ENCODE measurements at places on chromosomes 2 and 18. TPM values are rescaled to one million over a fixed set of nuclear protein-coding genes. Genes with fewer than 3 reads are reported as not detected.

VPS4B gene
- total RNA-seq: 43.1 TPM

IGFBP2 gene
- 1,170 TPM for total RNA-seq

KLHL29 gene
- 17.5 TPM for total RNA-seq

GRCh38 chr2:16511041-16511440 lies 154.6 kb downstream of the CYRIA start:
- H3K4me1 ChIP-seq: peaks cover 3% of the 10 kb centered on the region
- H3K27ac ChIP-seq: no peak overlapping the region
- H3K27me3 ChIP-seq: peaks cover 12% of the 10 kb centered on the region

DNA sequence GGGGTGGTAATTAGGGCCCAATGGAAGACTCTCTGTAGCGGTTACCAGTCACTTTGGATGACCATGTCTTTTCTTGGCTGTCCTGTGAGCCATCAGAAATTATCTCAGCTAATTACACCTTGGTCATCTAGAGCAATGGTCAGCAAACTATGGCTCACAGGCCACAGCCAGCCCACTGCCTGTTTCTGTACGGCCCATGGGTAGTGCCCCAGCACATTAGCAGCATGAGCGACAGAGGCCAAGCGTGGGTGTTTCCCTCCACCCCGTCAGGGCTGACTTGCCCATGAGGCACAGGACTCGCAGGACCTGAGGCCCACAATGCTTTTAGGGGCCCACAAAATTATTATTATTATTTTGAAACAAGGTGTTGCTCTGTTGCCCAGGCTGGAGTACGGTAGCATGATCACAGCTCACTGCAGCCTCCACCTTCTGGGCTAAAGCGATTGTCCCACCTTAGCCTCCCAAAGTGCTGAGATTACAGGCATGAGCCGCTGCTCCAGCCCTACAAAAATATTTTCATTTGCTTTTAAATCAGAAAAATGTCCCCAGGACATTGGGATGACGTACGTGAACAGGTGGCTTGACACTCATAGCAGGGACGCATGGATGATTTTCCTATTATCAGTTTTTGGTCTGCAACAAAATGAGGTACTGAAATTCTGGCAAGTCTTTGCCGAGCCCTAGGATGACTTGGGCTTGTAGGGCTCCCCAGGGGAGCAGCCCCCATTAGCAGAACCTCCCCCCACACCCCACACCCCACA lies 29.3 kb upstream of the CEP68 start:
- DNase-seq: no peak
- H3K4me3 ChIP-seq: no peak overlapping the region
- peaks cover 5% of the 10 kb centered on the region for H3K36me3 ChIP-seq
- H3K27me3 ChIP-seq: peaks cover 2% of the 10 kb centered on the region
- no peak overlapping the region for H3K27ac ChIP-seq
- peaks cover 37% of the 10 kb centered on the region for H3K4me1 ChIP-seq

GRCh38 chr2:233011268-233011650 lies 1.8 kb downstream of the NGEF start:
- no peaks in the 10 kb centered on the region for H3K36me3 ChIP-seq
- DNase-seq: no peak
- H3K27ac ChIP-seq: no peak overlapping the region
- H3K4me3 ChIP-seq: no peak overlapping the region

DNA sequence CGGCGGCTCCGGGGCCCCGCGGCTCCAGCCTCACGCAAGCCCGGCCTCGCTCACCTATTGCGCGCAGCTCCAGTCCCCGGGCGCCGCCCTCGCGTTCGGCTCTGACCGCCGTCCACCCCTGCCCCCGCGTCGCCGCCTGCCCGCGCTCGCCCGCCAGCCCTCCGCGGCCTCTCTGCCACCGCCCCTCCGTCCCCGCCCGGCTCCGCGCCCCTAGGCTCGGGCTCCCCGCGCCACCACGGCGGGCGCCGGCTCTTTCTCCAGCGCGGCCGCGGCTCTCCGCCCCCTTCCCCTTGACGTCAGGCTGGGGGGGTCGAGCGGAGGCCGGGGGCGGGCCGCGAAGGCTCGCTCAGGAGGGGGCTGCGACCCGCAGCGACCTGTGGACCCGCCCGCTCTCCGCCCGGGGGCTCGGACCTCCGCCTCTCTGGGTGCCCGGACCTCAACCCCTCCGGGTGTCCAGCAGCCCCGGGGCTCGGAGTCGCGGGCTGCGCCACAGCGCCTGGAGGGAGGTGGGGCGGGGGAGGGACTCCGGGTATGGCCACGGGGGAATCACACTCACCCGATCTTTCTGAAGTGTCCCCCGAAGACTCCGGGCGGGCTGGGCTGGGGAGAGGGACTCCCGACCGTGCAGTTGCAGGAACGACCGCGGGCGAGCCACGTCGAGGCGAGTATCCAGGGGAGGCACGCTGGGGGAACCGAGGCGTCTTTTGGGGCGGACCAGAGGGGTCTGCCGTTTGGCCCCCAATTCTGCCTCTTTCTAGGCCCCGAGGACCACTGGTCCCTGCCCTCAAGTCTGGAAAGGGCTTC lies at the start of gene SEMA4C:
SEMA4C (minus strand) TSS at position 259 of the 804 bp plus-strand sequence. CDS start 2,194 bp downstream, outside the sequence.
- DNase-seq: peak; percentile 54
- peaks cover 28% of the 10 kb centered on the region for H3K27me3 ChIP-seq
- peaks cover 36% of the 10 kb centered on the region for H3K36me3 ChIP-seq
- H3K4me1 ChIP-seq: peaks cover 63% of the 10 kb centered on the region
- H3K4me3 ChIP-seq: peak within 1 kb of the TSS; percentile 94

DNA sequence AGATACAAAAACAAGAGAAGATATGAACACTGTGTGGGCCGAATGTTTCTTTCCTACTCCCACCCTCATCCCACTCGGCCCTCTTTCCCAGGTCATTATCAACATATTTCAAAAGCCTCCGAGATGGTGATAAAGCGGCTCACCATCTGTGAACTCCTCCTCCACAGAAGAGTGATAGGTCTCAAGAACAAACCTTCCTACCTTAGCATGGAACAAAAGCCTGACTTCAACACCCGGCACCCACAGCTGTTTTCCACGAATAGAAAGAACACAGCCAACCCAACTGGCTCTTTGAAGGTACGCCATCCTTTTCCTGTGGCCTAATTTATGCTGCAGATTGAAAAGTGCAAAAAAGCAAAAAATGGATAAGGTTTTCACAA lies 28.8 kb downstream of the BCL2 start:
- H3K27ac ChIP-seq: no peak overlapping the region
- no peaks in the 10 kb centered on the region for H3K36me3 ChIP-seq
- peaks cover 14% of the 10 kb centered on the region for H3K4me1 ChIP-seq
- peaks cover 2% of the 10 kb centered on the region for H3K27me3 ChIP-seq
- H3K4me3 ChIP-seq: no peak overlapping the region
- DNase-seq: no peak

DNA sequence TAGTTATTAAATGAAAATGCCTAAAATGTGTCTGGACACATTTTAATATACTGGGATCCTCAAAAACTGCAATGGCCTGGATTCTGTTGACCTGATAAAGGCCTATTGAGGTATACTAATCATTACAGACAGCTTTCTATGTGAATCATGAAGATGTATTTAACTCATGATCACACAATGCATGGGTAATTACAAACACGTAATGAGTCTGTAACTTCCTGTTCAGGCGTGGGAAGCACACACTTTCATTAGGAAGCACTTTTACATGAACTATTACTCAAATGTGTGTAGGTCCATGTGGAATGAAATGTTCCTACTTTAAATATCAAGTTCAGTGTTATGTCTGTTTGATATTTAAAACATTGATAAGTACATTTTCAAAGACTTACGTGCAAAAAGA lies 108.7 kb downstream of the NCKAP5 start:
- no peak for DNase-seq
- no peak overlapping the region for H3K4me3 ChIP-seq
- peaks cover 1% of the 10 kb centered on the region for H3K27me3 ChIP-seq
- no peaks in the 10 kb centered on the region for H3K4me1 ChIP-seq

DNA sequence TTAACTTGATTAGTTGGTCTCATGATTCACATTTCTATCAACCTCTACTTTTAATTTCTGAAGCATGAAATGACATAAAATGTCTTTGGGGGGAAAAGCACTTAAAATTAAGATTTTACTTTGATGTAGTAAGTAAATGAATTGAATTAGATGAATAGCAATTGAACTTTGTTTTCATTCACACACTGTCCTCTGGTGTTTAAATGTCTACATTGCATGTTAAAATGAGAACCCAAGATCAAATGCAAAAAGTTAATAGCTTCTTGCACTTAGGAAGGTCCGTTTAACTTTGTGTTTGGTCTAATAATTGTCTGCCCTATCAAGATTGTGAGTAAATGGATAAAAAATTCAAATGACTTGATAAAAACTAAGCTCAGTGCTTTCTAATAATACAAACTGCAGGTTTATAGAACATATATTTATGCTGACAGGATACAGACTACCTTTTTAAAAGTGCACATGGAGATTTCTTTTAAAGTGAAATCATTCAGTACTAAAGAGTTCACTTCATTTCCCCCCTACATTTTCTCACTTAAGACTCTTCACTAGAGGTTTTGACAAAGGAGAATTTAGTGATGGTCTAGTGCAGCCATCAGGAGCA lies 156.2 kb upstream of the NABP1 start:
- H3K4me3 ChIP-seq: no peak overlapping the region
- no peak overlapping the region for H3K27ac ChIP-seq
- H3K4me1 ChIP-seq: peaks cover 3% of the 10 kb centered on the region
- DNase-seq: no peak
- H3K27me3 ChIP-seq: peaks cover 2% of the 10 kb centered on the region

GRCh38 chr2:101412092-101412694 lies 24.9 kb upstream of the CREG2 start:
- peaks cover 21% of the 10 kb centered on the region for H3K4me1 ChIP-seq
- no peak for DNase-seq
- H3K27ac ChIP-seq: no peak overlapping the region
- H3K36me3 ChIP-seq: peaks cover 4% of the 10 kb centered on the region

GRCh38 chr2:128306081-128306930 lies 12.4 kb downstream of the HS6ST1 start:
- no peak for DNase-seq
- H3K27ac ChIP-seq: peak overlapping the region; percentile 20
- peaks cover 12% of the 10 kb centered on the region for H3K4me1 ChIP-seq

DNA sequence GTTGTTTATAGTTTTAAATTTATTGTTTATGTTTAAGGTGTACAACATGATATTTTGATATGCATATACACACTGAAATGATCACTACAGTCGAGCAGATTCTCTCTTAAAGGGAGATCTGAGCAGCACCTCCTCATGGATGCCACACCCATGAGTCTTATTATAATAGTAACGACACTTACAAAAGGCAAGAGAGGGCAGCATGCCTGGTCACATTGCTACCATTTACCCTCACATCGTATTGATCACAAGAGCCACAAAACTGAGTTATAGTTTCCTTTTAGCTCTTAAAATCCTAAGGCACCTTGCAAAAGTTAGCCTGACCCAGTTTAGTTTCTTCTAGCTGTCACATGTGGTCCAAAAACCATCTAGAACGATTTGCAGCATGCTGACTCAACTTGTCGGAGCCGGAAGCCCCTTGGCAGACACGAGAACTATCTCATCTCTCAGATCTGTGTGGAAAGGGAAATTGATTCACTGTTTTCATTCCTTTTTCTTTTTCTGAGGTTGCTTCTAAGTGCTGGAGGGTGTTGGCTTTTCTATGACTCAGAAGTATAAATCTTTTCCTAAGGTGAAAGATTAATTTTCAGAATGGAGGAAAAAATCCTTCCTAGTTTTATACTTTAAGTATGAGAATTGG lies 85.3 kb downstream of the CDC42EP3 start:
- no peak overlapping the region for H3K4me3 ChIP-seq
- no peaks in the 10 kb centered on the region for H3K27me3 ChIP-seq
- DNase-seq: no peak
- peak overlapping the region; percentile 77 for H3K27ac ChIP-seq

- peaks cover 19% of the 10 kb centered on the region for H3K4me1 ChIP-seq
- peak overlapping the region; percentile 28 for H3K27ac ChIP-seq
- H3K36me3 ChIP-seq: no peaks in the 10 kb centered on the region
- no peak overlapping the region for H3K4me3 ChIP-seq
- DNase-seq: no peak
Observed at GRCh38 chr2:100009743-100010142, 132.6 kb downstream of the AFF3 start.

DNA sequence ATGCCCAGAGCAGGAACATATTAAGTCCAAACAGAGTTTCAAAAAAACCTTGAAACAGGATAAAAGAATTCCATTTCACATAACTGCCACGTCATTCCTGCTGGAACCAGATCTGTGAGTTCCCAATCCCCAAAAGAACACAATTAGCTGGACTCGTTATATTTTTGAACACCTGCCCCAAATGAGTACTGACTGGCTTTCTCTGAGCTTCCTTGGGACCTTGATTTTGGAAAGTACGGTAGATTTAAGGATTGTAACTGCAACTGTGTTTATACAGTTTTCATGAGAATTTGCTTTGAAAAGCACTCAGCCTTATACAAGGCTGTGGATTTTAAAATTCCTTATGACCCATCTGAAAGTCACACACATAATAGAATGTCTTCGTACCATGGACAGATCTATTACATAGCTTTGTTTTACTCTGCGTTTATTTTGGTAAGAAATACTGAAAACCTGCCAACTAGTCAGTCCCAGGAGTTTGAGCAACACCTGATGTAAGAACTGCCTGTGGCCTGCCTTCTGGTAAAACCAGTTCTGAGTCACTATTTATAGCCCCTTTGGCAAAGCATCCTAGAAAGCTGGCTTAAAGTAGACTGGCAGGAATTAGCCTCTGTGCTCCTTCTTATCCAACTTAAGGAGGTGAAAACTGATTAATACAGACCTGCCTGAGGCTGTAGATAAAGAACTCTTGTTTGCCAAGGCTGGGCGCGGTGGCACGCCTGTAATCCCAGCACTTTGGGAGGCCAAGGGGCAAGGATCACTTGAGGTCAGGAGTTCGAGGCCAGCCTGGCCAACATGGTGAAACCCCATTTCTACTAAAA lies 48.1 kb downstream of the MERTK start:
- H3K27me3 ChIP-seq: no peaks in the 10 kb centered on the region
- peak overlapping the region; percentile 34 for H3K4me3 ChIP-seq
- peaks cover 6% of the 10 kb centered on the region for H3K4me1 ChIP-seq
- H3K36me3 ChIP-seq: peaks cover 20% of the 10 kb centered on the region
- H3K27ac ChIP-seq: no peak overlapping the region

- H3K27me3 ChIP-seq: peaks cover 14% of the 10 kb centered on the region
- peaks cover 14% of the 10 kb centered on the region for H3K36me3 ChIP-seq
Observed at GRCh38 chr2:69579536-69579935, 64.0 kb downstream of the AAK1 start.

DNA sequence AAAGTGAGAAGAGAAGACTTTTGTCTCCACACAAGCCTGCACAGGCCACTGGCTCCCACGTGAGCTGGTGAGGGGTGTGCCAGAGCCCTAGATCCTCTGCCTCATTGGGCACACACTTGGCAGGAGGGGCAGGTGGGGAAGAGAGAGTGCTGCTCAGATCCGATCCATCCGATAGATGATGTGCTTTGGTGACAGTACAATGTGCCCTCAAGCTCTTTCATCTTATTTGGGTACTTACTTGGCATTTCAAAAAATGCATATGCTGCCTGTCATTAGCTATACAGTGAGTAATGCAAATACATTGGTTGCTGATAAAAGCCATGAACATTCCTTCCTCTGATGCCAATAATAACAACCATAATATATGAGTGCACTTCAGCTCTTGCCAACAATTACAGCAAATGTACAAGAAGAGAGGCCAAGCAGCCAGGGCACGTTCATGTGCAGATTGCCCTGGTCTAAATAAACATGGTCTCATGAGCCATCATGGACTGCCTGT lies 255.3 kb downstream of the VAPA start:
- H3K27me3 ChIP-seq: peaks cover 3% of the 10 kb centered on the region
- DNase-seq: no peak
- H3K36me3 ChIP-seq: peaks cover 4% of the 10 kb centered on the region
- no peak overlapping the region for H3K27ac ChIP-seq
- no peak overlapping the region for H3K4me3 ChIP-seq

GRCh38 chr18:56199580-56200330 lies 438.6 kb downstream of the TXNL1 start:
- H3K4me3 ChIP-seq: no peak overlapping the region
- DNase-seq: no peak
- peaks cover 4% of the 10 kb centered on the region for H3K36me3 ChIP-seq
- no peaks in the 10 kb centered on the region for H3K27me3 ChIP-seq
- peak overlapping the region; percentile 44 for H3K27ac ChIP-seq

Measured in endothelial cell (in vitro differentiated cells).